ENCODE measurements at places on chromosomes 5 and 9.

GRCh38 chr5:62289813-62290212 is 16.2 kb upstream of the KIF2A start:
- no peak for DNase-seq

DNA sequence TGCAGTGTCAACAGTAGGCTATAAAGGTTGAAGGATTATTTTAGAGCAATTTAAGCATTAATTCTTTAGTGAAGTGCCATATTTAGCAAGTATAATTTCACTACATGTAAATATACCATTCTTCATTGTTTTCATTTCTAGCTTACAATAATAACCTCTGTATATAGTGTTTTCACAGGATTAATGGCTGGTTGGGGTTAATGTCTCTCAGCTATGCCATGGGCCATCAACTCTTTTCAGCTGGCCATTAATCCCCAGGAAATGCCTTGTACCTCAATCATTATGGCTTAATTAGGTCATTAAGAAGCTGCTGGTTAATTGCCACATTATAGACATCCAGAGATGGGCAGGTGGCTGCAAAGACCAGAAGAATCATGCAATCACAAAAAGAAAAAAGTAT is 715.1 kb downstream of the MAT2B start:
- DNase-seq, result no peak

GRCh38 chr5:34624691-34625090 is 31.4 kb upstream of the RAI14 start:
- no peak for DNase-seq

DNA sequence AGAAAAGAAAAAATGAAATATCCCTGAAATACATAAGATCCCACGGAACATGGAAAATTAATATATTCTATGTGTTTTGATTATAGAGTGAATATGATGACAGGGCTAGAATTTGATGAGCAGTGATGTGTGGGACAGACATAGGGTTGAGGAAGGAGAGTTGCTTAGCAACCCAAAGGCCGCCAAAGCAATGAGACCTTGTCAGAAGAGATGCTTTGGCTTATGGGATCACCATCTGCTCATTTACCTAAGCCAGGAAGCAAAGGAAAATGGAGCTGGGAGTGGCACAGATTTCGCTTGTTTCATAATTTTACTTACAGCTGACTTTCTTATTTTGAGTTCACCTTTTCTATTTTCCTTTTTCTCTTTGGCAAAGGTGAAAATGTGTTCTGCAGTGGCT is 20.9 kb upstream of the HAPLN1 start:
- no peak for DNase-seq

DNA sequence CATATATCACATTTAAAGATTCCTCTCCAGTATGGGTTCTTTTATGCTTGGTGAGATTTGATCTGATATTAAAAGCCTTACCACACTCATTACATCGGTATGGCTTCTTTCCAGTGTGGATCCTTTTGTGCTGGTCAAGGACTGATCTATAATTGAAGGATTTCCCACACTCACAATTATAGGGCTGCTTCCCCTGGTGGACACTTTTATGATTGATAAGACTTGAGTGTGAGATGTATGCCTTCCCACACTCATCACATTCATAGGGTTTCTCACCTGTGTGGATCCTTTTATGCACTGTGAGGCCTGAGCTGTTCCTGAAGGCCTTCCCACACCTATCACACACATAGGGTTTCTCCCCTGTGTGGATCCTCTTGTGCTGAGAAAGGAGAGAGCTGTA is 12.2 kb downstream of the ZFP62 start:
- no peak for DNase-seq

- no peak for DNase-seq
Observed at GRCh38 chr9:1427875-1428274, 377.7 kb downstream of the DMRT2 start.

DNA sequence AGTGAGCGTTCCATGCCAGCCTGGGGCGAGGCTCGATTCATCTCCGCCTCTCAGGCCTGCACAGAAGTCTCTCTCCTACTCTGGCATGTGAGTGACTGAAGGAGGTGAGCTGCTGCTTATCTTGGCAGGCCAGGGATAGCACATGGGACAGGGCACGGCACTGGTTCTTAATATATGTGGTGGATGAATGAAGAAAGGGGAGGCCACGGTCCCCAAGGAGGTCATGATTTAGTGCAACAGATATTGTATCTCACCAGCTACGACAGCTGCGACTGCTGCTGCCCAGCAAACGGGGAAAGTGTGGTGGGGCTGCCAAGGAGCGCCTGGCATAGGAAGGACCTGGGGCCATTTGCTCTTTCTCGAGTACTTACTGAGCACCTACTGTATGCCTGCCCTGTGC is 19.3 kb upstream of the MAPK9 start:
- no peak for DNase-seq

DNA sequence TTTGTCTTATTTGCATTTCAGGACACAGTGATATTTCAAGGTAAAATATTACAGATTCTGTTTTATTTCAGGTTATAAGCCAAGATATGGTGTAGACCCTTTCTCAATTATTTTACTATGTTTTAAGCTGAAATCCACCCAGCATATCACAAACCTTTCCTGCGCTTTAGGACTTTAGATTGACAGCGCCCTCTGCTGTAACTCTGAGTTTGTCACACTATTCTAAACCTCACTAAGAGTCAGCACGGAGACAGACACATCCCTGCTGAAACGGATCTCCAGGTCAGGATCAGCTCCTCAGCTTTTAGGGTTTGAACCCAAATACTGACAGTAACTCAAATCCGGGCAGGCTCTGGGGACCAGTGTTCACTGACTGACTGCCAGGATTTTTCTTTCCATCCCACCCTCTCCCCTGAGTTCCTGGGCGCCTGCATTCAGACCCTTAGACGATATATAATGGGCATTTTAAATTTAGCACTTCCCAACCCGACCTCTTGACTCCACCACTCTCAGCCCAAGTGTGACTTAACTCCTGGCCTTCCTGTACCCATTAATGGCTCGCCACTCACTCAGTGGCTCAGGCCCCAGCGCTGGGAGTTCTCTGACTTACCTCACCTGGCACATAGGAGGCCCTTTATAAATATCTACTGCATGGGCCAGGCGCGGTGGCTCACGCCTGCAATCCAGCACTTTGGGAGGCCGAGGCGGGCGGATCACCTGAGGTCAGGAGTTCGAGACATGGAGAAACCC is 33.5 kb downstream of the TLX3 start:
- peak; percentile 53 for DNase-seq

DNA sequence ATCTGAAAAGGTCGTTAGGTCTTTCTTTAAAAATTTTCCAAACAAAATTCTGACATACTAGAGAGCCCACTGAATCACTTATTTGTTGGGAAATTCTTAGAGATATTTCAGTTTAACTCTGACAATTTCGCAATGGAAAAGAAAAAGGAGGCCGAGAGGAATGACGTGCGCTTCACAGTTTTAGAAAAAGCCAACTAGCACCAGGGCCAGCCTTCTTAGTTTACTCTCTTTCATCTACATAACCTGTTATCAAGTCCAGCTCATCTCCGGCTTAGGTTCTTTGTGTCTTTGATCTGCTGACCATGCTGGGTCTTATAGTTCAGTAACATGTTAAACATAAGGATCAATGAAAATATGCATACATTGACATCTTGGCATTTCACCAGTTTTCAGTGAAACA is 201.7 kb upstream of the TAS2R1 start:
- no peak for DNase-seq

All from inflammatory macrophage treated with lipopolysaccharide for 4 hours (primary cell).